ENCODE measurements at places on chromosomes 7 and 10.

DNA sequence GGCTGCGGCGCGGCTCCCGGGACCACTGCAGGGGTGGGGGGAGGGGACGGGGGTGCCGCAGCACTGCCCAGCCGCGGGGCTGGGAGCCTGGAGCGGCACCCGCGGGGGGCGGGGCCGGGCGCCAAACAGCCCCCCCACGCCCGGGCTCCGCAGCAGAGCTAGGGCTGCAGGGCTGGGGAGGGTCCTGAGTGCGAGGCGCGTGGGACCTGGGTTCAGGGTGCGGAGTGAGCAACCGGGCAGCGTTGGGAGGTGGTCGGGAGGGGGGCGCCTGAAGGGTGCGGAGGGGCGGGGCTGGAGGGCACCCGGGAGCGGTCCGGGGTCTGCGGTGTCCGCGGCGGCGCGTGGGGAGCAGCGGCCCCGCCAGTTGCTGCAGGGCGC lies 528 bp downstream of the CAMK2G start:
- no peak for DNase-seq

- no peak for DNase-seq
Measured at GRCh38 chr10:132066186-132066585, 440 bp downstream of the JAKMIP3 start.

- no peak for DNase-seq
Measured at GRCh38 chr7:151371266-151371665, 29.7 kb downstream of the NUB1 start.

GRCh38 chr10:11143242-11143641 lies 125.6 kb downstream of the CELF2 start:
- no peak for DNase-seq

- no peak for DNase-seq
Measured at GRCh38 chr10:29067628-29068027, 221.2 kb upstream of the LYZL1 start.

DNA sequence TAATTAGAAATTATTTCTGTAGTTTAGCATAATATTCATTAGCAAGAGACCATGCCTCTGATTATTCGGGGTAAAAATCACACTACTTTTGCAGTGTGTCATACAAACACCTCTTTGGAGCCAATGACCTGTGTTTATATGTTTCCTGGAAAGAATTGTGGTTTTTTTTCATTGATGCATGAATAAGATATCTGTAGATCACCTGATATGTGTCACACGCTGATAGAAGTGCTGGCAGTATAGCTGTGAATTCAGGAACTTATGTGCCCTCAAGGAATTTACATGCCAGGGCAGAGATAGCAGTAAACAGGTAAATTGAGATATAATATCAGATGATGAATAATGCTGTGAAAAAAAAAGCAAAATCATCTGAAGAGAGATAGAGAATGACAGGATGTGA lies 118.2 kb downstream of the VPS50 start:
- no peak for DNase-seq

GRCh38 chr10:111063471-111063870 lies 13.4 kb upstream of the ADRA2A start:
- no peak for DNase-seq

DNA sequence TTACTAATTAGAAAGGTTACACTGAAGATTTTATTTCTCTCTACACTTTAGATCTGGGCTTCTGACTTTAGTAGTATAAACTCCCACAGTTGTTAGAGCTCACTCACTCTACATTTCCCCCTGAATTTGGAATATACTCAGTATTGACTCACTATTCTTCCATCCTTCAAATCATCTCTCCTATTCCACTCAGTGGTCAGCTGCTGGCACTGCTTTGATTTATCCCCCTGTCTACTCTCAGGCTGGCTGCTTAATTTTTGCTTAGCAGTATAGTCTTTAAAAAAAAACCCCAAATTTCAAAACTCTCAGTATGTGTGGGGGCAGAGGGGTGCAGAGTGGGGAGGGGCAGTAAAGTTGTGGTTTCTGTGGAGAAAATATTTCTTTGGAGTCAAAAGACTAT lies 68.9 kb downstream of the CDK6 start:
- no peak for DNase-seq

- DNase-seq = no peak
Measured at GRCh38 chr7:158760936-158761335, 56.3 kb upstream of the NCAPG2 start.
